ENCODE measurements at places on chromosomes 11 and 22.

DNA sequence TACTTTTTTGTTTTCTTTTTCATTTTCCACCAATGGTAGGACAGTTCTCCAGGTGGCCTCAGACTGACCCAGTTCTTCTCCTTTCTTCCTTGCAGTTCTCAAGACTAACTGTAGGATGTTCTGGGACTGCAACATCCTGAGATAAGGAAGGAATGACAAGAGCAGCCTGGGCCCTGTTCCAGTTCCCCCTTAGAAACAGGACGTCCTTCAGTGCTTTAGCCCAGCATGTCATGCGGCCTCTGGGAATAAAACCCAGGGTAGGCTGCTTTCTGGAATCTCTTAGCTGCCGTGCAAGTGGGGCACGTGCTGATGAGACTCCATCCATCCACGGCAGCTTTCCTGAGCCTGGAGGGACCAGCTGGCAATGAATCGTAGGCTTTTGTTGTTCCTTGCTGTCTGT lies 24.0 kb upstream of the CADM1 start:
- no peak for DNase-seq

- peak; percentile 60 for DNase-seq
Measured at GRCh38 chr11:85725510-85726258, 39.7 kb upstream of the CCDC89 start.

DNA sequence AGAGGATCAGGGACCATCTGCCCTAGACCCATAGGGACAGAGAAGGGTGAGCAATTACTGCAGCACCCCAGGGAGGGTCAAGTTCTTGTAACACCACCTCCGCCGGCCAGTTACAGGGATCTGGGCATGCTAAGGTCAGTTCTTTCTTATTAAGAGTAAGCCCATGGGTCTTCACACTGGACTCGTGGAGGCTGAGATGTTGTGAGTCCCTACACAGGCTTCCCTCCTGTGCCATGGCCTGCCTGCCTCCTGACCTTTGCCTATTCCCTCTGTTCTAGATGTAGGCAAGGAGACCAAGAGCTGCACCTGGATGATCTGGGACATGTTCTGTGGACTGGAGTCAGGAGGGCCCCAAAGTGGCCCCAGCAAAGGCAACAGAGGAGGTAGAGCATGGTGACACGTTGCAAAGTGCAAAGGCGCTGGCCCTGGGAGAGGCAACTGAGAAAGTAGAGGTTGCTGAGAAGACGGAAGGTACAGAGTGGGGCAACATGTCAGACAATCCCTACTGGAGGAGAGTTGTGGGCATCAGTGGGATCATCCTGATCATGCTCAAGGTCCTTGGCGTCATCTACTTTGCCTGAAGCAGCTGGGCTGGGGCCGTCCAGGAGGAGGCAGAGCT lies 16.3 kb upstream of the GNAZ start:
- no peak for DNase-seq

DNA sequence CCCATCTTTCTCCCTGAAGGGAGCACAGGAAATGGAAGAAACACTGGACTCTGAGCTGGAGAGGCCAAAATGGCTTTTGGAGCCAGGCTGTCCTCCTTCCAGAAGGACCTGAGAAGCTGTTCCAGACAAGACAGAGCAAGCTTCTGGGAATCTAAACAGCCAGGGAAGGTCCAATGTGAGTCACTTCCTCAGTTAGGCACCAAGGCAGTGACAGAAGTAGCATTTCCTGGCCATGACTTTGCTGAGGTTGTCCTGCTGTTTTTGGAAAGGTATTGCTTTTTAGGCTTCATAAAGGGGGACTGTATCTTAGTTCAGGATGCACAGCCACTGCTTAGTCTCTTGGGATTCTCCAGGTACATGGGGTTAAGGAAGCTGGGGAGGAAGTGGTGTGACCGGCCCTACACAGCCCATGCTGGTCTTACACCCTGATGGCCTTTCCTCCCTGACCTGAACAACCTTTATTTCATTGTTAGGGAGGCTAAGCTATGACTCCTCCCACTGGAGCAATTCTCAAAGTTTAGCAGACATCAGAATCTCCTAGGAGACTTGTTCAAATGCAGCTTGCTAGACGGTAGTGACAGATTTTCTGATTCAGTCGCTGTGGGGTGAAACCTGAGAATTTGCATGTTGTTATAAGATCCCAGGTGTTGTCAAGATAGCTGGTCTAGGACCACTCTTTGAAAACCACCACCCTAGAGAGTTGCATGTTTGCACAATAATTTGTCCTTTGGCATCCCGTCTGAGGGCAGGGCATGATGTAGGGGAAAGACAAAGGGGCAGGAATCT lies 6.8 kb upstream of the INSC start:
- DNase-seq = no peak

All from AG08396 (cell line).